ENCODE measurements at places on chromosomes 7 and 10.

- no peak for DNase-seq
These were observed 63.2 kb upstream of the KLF6 start for GRCh38 chr10:3848005-3848774.

DNA sequence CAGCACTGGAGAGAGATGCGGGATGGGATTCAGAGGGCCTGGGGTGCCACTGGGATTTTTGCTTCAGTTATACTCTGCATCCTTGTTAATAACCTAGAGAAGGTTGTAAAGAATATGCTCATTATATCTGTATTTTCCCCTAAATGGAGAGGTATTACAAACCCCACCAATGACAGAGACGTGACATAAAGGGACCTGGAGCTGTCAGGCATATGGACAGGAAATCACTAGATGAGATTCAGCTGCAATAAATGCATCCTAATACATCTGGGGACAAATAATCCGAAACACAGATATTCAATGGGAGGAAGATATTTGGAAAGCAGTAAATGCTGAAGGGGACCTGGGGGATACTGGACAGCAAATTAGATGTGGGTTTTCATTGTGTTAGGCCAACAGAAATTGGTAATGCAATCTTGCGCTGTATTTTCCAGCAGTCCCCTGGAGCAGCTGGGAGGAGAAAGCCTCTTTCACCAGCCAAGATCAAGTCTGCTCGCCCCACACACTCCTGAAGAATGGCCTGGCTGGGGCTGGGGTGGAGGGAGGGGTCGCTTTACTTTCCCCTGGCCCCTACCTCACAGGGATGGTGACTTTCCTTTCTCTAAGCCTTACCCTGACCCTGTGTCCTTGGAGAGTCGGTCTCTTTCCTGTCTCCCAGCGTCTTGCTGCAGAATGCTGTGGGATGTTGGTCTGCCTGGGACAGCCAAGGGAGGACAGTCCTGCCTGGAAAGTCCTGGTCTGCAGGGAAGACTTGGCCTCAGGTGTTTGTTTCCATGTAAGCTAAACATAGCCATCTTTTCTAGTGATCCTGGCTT, 653.8 kb downstream of the LRMDA start:
- DNase-seq = no peak

GRCh38 chr10:131435760-131436457, 124.4 kb upstream of the TCERG1L start:
- DNase-seq = no peak

DNA sequence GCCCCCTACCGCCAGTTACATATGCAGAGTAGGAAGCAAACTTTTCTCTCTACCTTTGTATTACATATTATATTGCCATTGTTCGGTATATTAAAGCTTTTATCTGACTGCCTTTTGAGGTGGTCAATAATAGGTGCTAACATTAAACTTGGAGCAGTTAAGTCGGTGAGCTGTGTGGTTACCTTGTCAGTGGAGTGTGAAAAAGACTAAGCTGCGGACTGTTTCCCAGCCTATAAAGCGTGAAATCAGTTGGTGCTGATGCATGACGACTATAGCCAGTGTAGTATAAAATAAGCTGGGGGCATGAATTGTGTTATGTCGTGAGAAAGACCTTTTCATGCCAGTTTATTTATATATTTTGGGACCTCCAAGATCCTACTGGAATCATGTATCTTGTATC, 33.7 kb downstream of the R3HCC1L start:
- DNase-seq = no peak

- DNase-seq = no peak
These were observed 10.4 kb upstream of the CALML3 start for GRCh38 chr10:5514226-5514850.

- no peak for DNase-seq
These were observed 35.9 kb upstream of the TUBB8 start for GRCh38 chr10:85044-85443.

DNA sequence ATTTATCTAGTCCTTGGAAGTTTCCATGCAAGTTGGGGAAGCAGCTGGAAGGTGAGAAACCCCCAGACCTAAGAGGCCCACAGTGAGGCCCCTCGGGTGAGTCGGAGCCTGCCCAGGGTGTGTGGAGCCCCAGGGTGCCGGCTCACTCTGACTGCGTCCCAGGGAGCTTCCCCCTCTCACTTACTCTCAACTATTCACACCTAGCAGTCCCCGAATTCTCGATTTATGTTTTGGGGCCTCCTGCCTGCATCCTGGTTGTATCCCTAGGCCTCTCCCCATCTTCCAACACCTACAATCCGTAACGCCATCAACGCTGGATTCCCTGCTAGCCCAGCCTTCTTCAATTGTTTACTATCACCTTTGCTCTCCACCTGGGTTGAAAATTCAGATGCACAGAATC, 63.9 kb downstream of the PRKAG2 start:
- DNase-seq = no peak

DNA sequence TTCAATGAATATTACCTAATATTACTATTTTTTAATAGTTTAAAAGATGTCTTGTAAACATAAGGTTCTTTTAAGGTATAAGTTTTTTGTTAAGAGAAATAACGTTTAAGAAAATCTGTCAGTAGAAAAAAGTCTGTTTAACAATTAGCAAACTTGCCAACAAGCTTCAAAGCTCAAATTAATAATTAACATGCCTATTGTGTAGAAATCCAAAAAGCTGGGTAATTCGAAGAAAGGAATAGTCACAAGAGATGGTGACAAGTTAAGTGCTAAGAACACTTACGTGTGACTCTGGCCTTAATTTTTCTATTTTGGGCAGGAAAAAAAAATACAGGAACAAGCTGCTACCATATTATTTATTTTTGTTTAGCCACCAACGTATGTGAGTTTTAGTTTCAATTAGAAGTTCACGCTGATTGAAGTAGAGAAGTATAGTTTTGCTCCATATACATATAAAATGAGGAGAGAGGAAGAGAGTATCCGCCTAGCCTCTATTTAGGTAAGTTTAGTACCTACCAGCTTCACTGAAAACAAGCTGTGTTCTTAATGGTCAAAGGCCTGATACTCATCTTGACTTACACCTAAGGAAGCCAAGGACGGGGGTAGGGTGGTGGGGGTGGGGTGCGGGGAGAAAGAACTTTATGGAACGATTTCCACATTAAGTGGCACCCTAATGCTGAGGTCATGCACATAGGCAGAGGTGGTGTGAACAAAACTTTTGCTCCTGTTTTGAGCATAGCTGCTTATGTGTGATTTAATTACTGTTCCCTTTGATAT, 43.4 kb upstream of the AGBL3 start:
- DNase-seq = no peak

DNA sequence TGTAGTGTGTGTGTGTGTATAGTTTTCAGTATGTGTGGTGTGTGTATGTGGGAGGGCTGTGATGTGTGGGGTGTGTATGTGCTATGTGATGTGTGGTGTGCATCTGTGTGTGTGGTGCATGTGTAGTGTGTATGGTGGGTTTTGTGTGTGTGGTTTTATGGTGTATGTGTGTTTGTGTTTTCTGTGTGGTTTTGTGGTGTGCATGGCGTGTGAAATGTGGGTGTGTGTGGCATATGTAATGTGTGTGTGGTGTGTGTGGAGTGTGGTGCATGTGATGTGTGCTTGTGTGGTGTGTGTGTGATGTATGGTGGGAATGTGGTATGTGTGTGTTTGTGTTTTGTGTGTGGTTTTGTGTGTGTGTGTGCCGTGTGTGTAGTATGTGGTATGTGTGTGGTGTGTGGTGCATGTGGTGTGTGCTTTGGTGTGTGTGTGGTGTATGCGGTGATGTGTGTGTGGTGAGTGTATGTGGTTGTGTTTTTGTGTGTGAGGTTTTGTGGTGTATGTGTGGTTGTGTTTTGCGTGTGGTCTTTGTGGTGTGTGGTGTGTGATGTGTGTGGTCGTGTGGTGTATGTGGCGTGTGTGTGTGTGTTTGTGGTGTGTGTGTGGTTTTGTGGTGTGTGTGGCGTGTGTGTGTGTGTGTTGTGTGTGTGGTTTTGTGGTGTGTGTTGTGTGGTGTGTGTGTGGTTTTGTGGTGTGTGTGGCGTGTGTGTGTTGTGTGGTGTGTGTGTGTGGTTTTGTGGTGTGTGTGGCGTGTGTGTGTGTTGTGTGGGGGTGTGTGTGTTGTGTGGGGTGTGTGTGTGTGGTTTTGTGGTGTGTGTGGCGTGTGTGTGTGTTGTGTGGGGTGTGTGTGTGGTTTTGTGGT, 18.0 kb upstream of the PPP2R2D start:
- DNase-seq = no peak

GRCh38 chr10:80204677-80205476, 460 bp downstream of the ANXA11 start:
- peak; percentile 33 for DNase-seq

DNA sequence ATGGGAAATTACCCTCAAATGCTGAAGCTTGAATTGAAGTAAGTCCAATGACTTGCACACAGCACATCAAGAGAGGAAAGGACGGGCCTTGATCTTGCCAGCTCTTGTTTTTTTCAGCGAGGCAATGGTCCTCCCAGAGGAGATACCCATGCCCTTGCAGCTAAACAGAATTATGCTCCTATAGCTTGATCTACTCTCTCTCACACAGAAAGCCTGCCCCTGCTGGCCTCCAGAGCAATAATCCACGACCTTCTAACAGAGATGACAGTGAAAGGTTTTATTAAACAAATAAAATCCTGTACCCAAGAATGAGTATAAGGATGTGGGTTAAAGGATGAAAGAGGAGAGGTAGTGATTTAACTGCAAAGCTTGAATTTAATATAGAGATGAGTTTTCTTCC, 268.0 kb downstream of the ADRA2A start:
- DNase-seq = no peak

GRCh38 chr10:11755512-11756263, 13.5 kb downstream of the ECHDC3 start:
- no peak for DNase-seq

DNA sequence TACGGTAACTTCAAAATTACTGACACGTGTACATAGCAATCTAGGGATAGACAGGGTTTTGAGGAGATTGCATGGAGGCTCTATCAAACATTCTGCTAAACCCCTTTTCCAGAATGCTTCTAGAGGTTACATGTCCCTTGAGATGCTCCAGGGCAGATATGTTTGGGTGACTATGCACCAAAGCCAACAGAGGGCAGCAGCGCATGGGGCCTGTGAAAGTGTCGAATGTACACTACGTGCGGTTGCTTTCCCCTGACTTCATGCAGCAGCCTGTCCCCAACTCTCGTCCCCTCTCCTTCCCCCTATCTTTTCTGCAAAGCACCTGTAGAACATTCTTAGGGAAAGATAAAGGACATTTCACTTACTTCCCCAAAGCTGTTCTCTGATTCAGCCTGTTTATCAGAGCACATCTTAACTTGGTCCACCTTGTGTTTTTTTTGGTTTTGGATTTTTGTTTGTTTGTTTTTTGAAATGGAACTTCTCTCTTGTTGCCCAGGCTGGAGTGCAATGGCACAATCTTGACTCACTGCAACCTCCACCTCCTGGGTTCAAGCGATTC, 90.2 kb downstream of the UBE3C start:
- peak; percentile 52 for DNase-seq

DNA sequence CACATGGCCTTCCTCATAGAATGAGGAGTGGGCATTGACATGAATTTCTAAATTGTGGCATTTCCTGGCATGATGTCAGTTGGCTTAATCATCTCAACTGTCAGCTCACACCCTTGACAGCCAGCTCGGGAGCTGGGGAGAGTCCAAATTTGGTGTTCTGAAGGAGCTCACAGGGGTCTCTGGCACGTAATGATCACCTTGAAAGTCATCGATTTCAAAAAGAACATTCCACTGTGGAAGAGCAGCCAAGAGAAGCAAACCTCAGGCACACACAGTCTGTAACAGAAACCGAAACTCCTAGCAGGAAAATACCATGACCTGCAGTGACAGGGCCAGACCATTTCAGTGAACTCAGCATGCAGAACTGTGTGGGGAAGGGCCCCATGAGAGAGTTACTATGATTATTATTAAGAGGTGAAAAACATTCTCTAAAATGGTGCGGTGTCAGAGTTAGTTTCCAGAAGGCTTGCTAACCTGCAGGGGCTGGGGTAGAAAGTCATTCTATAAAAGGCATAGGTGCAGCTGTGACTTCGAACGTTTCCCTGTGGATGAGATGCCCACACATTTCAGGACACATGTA, 26.4 kb upstream of the KLF6 start:
- peak; percentile 87 for DNase-seq

GRCh38 chr10:81498011-81498551, 376.9 kb upstream of the NRG3 start:
- no peak for DNase-seq
